ENCODE measurements at places on chromosomes 3 and 15.

- H3K4me3 ChIP-seq, result no peak overlapping the region
- no peak for DNase-seq
- no peaks in the 10 kb centered on the region for H3K4me1 ChIP-seq
- H3K36me3 ChIP-seq, result no peaks in the 10 kb centered on the region
- no peaks in the 10 kb centered on the region for H3K27me3 ChIP-seq
Observed at GRCh38 chr3:99248130-99248529, 346.6 kb upstream of the DCBLD2 start.

DNA sequence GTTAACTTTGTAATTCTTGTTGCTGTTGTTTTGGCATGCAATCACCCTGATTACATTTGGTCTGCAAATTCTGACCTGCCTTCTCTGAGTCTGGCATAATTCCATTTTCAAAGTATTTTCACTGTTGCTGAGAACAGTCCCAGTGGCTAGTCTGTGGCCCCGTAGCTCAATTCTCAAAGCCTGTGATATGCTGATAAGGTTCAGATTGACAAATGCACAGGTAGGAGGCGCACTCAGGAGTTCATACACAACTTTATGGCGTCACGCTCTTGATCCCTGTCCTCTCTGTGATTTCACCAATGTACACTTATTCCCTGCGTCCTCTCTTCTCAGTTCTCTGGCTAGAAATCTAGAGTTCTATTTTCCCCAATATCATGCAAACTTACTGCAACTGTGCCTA lies 376.6 kb upstream of the SLCO3A1 start:
- no peak for DNase-seq
- H3K4me1 ChIP-seq, result peaks cover 35% of the 10 kb centered on the region
- no peak overlapping the region for H3K27ac ChIP-seq
- no peaks in the 10 kb centered on the region for H3K36me3 ChIP-seq
- no peaks in the 10 kb centered on the region for H3K27me3 ChIP-seq

DNA sequence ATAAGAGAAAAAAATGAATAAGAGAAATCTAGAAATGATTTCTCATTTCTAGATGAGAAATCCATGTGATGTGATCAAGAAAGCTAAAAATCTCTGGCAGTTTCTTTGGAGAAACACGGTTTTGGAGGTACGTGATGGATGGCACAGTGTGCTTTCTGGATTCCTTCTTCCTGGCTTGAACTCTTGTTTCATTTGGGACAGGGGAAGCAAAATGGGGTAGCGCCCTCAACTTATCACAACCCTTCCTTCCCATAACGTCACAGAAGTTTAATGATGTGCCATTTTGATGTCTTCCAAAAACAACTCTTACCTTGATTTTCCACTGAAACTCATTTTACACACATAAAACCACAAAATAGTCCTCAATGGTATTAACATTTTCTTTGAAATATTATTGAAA lies 1037.3 kb downstream of the ROBO2 start:
- H3K4me1 ChIP-seq, result no peaks in the 10 kb centered on the region
- no peak overlapping the region for H3K27ac ChIP-seq
- DNase-seq, result no peak
- no peaks in the 10 kb centered on the region for H3K27me3 ChIP-seq

GRCh38 chr3:53650424-53650823 lies 156.0 kb downstream of the CACNA1D start:
- no peak overlapping the region for H3K4me3 ChIP-seq
- no peaks in the 10 kb centered on the region for H3K36me3 ChIP-seq
- H3K27me3 ChIP-seq, result peaks cover 2% of the 10 kb centered on the region
- DNase-seq, result no peak

GRCh38 chr3:117322866-117323265 lies 613.3 kb downstream of the TUSC7 start:
- no peak overlapping the region for H3K4me3 ChIP-seq
- DNase-seq, result no peak
- H3K27ac ChIP-seq, result no peak overlapping the region
- no peaks in the 10 kb centered on the region for H3K36me3 ChIP-seq
- H3K4me1 ChIP-seq, result no peaks in the 10 kb centered on the region
- H3K27me3 ChIP-seq, result no peaks in the 10 kb centered on the region
